Fibroblast of upper back skin (primary cell): ENCODE measurements at places on chromosomes 2 and 18.

- no peak for DNase-seq
These were observed 181.0 kb upstream of the SALL3 start for GRCh38 chr18:78798402-78799175.

- no peak for DNase-seq
These were observed 324.9 kb downstream of the CCDC85A start for GRCh38 chr2:56508662-56509061.

DNA sequence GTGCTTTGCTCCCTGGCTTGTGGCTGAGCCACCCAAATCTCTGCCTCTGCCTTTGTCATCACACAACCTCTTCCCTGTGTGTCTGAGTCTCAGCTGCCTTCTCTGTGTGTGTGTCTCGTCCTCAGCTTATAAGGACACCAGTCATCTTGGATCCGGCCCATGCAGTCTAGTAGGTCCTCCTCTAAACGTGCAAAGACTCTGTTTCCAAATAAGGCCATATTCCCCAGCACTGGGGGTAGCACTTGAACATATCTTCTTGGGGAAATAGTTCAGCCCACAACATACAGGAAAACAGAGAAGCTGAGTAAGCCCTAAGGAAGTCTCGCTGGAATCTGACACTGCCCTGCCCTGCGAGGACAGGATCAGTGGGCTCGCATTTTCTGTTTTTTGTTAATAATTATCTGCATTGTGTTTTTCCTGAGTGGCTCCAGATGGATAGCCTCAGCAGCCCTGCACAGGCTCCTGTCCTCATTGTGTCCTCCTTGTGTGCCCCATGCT, 42.1 kb downstream of the MTCL1 start:
- DNase-seq: peak; percentile 99

DNA sequence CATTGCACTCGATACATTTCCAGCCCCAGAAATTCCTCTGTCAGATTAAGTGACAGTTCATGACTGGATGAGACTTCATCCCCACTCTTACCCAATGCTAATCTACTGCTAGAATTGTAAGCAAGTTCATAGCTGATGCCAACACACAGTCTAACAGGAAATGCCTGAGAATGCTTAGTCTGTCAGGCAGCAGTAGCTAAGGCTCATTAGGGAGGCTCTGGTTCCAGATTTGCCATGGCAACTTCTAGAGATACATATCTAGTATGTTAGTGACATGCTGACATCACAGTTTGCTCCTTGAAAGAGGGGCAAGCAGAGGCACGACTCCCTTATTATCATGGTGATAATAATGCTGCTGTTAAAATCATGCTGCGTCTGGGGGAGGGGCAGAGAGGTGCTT, 198.4 kb downstream of the RBM43 start:
- peak; percentile 65 for DNase-seq

- no peak for DNase-seq
These were observed 166.8 kb downstream of the DCDC2C start for GRCh38 chr2:3870222-3870621.

- no peak for DNase-seq
These were observed 466.7 kb upstream of the MYT1L start for GRCh38 chr2:2797797-2798196.

DNA sequence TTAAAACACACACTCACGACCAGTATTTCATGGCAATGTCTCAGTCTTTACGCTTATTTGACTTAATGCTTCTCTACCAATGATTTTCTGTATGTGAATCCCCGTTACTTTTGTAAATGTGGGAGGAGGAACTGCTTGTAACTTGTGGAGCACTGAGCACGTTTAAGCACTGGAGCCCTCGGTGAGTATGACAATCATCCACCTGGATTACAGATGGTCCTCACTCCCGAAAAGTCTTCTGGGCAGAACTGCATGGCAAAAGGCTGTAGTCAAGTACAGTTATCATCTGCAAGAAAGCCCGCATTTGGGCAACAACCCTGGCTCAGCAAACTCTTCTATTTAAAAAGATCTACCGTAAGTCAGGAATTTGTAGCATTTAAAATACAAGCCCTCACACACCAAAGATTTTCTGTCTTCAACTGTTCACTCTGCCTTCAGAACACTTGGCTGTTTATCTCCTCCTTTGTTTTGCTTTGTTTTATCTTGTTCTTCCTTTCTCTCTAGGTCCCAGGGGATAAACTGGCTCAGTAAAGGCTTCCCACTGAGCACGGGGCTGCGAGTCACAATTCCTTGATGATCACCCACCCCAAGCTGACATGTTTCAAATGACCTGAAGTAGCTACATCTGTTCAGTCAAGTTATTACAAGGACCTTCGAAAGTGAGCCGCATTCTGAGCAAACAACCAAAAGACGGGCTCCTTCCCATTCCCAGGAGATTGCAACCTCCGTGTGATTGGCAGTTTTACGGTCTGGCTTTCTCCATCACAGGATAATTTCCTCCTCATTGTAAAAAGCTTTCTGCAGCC, 102.2 kb downstream of the DLGAP1 start:
- DNase-seq: no peak

GRCh38 chr2:98026292-98026691, 30.5 kb upstream of the TMEM131 start:
- DNase-seq: no peak

- DNase-seq: peak; percentile 14
These were observed 89.4 kb downstream of the CELF4 start for GRCh38 chr18:37476182-37476581.

- no peak for DNase-seq
These were observed 82.2 kb upstream of the HDAC4 start for GRCh38 chr2:239482778-239483712.

DNA sequence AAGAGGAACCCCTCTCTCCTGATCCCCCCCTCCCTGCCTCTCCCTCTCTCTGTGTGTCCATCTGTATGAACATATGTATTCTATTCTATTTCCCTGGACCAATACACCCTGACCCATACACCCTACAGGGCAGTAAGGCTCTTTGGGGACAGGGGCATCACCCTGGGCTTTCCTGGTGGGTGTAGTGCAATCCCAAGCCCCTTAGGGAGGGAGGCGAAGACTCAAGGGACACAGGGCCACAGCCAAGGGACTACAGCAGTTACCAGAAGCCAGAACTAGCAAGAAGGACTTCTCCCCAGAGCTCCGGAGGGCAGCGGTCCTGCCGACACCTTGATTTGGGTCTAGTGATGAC, 214.2 kb upstream of the RAB6C start:
- DNase-seq: no peak

GRCh38 chr2:227406177-227407031, 18.7 kb upstream of the SCYGR1 start:
- peak; percentile 99 for DNase-seq

DNA sequence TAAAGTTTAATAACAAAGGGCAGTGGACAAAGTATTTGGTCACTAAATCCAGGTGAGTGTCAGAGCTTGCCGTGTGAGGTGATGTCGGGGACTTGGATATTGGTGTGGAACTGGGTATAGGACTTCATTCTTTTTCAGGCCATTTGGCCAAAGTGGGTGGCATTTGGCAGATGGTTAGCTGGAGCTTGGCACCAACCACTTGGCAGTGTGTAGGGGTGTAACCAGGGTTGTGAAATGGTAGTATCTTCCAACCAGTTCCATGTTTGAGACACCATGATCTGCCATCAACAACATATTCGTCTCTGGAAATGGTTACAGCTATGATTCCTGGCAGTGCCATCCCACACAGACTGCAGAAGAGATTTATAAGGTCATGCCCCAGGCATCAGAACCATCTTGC, 113.9 kb downstream of the CCDC85A start:
- no peak for DNase-seq
